ENCODE measurements at places on chromosomes 11 and 22. TPM values are rescaled to one million over a fixed set of nuclear protein-coding genes. Genes with fewer than 3 reads are reported as not detected.

GRCh38 chr11:72066855-72067254, 13.5 kb downstream of the NUMA1 start:
- DNase-seq: no peak

GRCh38 chr11:45373506-45374035, 87.4 kb upstream of the SYT13 start:
- DNase-seq: no peak

Gene TEX54
- 0.66 TPM for total RNA-seq

DNA sequence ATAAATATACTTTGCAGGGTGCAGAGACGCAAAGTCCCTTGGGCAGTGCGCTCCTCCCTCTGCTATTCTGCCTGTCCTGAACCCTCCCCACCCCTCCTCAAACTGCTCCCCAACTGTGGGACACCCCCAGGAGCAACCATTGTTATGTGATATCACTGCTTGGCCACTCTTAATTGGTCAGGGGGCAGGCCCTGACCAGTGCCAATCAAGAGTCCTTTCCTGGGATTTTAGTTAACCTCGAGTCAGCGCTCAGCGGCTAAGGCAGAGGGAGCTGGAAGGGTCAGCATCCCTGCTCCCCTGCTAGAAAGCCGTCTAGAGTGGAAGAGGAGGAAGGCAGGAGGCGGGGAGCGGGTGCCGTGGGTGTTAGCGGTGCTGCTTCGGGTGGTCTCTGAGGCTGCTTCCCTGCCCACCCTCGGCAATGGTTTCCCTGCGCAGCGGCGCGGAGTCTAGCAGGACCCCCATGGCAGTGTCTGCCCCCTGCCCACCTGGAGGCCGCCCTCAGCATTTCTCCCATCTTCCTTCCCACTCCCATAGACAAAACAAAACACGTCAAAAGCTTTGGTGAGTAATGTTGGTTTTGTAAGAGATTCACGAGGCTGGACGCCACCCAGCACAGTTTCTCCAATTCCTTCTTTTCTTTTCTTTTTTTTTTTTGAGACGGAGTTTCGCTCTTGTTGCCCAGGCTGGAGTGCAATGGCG, 38.4 kb upstream of the A4GALT start:
- peak; percentile 30 for DNase-seq

All from HT1080 (cell line).